A172 (cell line): ENCODE measurements at places on chromosomes 2 and 18.

DNA sequence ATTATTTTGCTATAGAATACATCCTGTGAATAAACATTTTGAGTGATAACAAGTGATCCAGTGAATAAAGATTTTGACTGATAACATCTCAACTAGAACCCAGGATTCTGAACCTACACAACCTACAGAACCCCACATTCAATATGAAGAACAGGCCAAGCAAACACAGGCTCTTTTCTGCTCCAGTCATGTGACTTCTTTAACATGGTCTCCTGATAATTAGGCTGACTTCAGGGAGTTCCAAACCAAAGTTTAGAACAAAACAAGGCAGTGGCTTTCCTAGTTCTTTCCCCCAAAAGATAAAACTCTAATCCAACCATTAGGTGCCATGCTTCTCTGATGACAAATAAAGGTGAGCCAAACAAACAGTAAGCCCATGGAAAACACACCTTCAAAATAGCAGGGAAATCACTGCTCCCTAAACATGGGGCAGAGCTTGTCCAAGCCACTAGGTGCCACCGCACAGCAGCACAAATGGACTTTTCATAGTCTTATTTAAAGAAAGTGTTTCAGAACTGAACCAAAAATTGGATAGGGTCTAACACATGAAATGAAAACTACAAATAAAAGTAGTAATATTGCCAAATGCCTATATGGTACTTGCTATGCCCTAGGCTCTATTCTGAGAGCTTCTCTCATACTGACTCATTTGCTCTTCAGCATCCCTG is 95.3 kb downstream of the EVA1A start:
- DNase-seq, result peak; percentile 50

- DNase-seq, result peak; percentile 83
Observed at GRCh38 chr2:191710411-191710900, 32.5 kb downstream of the NABP1 start.

- DNase-seq, result no peak
Observed at GRCh38 chr2:6982934-6983589, 65.8 kb downstream of the RNF144A start.

- DNase-seq, result no peak
Observed at GRCh38 chr2:236568068-236568921, 1.3 kb upstream of the ACKR3 start.

GRCh38 chr2:17748745-17749144 is 4.9 kb downstream of the SMC6 start:
- no peak for DNase-seq

- DNase-seq, result no peak
Observed at GRCh38 chr2:224922142-224922727, 120.0 kb downstream of the DOCK10 start.
